CD8-positive, alpha-beta memory T cell (primary cell): ENCODE measurements at places on chromosomes 16 and 17. TPM values are rescaled to one million over a fixed set of nuclear protein-coding genes. Genes with fewer than 3 reads are reported as not detected.

- no peak for DNase-seq
These were observed 8.0 kb downstream of the SEZ6 start for GRCh38 chr17:28997806-28998205.

DNA sequence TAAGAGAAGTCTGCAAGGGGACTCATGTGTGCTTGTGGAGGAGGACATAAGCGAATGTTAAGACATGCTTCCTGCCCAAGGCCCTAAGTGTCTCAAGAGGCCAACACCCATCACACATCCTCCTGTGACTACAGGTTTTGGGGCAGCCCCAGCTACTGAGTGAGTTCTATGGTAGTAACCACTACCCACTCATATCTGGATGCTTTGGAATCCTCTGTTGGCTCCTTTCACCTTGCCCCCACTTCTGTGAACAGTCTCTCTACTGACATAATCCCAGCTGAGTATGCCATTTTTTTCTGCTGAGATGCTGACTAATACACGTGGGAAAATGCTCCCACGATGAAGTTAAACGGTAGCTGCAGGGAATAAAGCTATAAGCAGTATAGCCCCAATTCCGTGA lies 153.5 kb downstream of the VPS53 start:
- DNase-seq: no peak

DNA sequence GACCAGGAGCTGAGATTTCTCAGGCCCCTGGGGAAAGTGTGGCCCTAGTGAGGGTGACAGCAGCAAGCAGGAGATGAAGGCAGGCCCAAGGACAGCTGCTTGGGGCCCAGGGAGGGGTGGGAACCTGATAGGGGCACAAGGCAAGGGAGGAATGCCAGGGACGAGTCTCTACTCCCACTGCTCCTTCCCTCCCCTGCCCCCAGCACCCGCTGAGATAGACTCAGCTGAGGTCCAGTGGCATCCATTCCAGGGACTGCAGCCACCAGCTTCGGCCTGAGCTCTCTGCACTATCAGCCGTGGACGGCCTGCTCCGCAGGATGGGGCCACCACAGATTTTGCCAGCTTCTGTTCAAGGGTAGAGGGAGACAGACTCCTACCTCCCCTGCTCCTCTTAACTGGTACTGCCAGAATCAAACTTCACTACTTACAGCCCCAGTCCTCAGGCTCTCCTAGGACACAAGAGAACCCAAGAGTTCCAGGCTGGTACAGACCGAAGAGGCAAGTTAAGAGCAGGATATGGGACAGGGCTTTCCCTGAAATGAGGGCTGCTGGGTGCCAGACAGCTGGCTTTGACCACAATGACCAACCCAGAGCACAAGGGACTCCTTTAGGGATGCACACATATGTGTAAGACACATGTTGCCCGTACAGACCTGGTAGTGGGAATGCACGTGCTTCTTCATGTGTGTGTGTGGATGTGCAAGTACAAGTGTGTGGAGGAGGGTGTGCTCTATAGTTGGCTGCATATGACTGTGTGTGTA lies 5.5 kb downstream of the CACNB1 start:
- DNase-seq: no peak

GRCh38 chr16:27472091-27473020 lies 70.4 kb downstream of the IL21R start:
- no peak for DNase-seq

GRCh38 chr16:2827831-2828520 lies 2.1 kb upstream of the ZG16B start:
- DNase-seq: no peak

GRCh38 chr17:12592941-12593340 lies 72.7 kb upstream of the MYOCD start:
- DNase-seq: no peak

GRCh38 chr16:81526199-81526598 lies 81.6 kb downstream of the CMIP start:
- DNase-seq: no peak

DNA sequence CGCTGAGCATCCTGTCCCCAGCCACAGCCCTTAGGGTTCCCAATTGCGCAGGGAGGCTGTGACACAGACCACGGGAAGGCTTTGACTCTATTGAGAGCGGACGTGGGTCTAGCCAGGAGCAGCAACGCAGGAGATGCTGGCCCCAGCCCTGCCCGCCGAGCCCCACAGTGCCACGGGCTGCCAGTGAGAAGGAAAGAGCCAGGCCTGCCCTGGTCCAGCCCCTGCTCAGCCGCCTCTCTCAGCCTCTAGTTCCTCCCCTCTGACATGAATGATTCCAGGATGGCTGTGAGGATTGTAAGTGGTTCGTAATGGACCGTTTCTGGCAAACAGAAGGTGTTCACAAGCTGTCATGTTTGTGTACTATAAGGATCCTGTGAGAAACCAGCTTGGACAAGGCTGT lies 2.5 kb downstream of the BHLHA9 start:
- DNase-seq: no peak

DNA sequence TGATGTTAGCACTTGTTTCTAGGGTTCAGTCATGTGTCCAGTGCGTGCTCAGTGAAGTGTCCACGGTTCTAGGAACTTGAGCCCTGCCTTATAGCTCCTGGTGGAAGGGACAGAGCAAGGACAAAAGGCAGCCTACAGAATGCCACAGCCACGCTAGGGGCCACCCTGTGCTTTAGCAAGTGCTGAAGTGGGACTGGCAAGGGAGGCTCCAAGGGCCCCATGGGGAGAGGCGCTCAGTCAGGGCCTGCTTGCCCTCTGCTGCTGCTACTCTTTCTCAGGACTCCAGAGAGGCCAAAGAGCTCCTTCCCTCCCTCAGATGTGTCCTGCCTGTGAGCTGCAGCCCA lies 6.8 kb downstream of the NT5C start:
- no peak for DNase-seq

GRCh38 chr16:65289022-65289421 lies 167.2 kb upstream of the CDH11 start:
- DNase-seq: no peak

DNA sequence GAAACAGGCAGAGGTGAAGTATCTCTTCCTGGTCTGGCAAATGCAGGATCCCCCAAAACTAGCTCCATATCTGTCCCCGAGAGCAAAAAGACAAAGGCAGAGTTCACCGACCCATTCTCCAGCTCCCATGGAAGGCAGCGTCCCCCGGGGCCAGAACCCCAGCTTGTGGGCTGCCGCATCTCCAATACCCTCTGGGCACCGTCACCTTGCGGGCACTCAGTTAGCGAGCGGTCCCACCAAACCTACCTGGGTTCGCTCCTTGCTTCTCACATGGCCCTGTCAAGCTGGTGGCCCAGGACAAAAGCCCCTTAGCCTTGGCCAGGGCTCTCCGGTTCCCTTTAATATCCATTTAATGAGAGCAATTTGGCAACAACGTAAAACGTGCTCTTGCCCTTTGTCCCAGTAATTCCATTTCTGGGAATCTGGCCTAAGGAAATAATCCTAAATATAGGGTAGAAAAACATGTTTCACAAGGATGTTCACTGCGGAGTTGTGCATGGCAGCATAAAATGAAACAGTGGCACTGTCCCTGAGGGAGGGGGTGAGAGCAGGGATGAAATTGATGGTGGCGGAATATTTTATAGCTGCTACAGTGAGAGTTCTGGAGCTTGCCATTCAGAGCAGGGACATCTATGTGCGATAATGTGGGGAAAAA lies 157.1 kb downstream of the CMIP start:
- no peak for DNase-seq

DNA sequence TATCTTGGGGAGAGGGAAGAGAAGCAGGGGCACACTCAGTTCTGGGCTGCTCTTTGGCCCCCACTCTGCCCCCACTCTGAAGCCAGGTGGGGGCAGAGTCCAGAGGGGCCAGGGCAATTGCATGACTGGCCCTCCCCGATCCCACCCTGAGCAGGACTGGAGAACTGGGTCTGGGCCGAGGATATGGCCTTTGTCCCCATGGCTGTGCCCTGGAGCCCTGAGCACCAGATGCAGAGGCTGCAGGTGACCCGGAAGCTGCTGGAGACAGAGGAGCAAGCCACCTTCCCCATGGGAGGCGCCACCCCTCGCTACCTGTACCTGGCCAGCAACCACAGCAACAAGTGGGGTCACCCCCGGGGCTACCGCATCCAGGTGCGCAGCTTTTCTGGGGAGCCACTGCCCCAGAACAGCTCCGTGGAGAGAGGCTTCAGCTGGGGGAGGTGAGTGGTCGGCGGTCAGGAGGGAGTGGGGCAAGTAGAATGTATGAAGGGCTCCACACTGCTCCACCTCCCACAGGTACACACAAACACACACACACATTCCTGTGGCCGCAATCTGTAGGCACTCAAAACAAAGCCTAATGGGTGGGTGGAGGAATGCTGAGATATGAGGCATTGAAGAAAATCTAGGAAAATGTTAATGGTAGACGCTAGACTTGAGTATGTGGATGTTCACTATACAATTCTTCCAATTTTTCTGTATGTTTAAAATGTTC lies 21.4 kb downstream of the AOC3 start:
- no peak for DNase-seq

DNA sequence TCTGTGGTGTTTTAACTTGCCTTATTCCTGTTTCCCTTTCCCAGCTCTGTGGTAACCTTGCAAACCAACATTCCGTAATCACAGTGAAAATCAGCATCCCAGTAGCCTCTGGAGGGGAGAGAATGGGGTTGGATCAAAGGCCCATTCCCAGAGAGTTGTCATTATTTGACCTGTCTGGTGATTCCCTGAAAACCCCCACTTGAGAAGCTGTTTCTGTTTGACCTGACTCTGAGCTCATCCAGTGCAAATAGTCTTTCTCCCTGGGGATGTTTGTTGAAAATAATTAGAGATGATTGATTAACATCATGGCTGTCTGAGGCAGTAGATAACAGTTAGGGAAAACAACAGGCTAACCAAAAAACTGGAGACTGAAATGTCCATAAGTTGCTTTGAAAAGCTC lies 3.0 kb downstream of the CACNG1 start:
- DNase-seq: no peak

GRCh38 chr16:66486773-66487579 lies 59.9 kb downstream of the BEAN1 start:
- no peak for DNase-seq

DNA sequence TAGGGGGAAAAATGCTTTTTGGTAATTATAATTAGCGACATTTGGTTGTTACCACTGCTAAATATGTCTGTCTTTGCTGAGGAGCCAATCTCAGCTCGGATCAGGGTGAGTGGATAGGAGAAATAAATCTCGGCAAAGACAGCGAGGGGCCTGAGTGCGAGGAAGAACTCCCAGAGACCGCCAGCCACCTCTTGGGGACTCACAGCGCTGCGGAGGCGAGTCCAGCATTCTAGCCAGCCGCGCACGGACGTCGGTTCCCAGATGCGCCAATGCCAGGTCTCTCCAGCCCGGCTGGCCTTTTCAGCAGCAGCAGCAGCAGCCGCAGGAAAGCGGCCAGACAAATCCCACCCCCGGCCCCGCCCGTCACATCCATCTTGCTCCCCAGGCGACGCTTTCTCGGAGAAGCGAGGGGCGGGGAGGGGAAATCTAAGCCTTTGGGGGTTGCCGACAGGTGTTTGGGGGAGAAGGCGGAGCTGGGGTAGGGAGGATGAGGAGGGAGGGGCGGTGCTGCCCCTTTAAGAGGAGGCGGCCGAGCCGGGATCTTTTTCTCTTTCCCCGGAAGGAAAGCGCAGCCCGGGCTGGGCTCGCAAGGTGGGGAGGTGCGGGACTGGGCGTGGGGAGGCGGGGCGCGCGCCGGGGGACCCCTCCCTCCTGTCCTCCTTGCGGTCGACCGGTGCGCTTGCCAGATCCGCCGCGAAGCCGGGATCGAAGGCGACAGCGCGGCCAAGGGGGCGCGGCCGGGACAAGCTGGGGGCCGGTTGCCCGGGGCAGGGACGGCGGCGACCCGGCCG lies at the start of gene ITGA3:
ITGA3 (plus strand) TSS at position 685 of the 791 bp plus-strand sequence. CDS start 330 bp downstream, outside the sequence.
- DNase-seq: peak; percentile 49

GRCh38 chr16:81551151-81551808 lies 106.7 kb downstream of the CMIP start:
- DNase-seq: no peak

GRCh38 chr17:44773140-44773539 lies 14.4 kb downstream of the ADAM11 start:
- DNase-seq: no peak

- DNase-seq: no peak
These were observed 27.9 kb downstream of the SMPD3 start for GRCh38 chr16:68420366-68420942.

DNA sequence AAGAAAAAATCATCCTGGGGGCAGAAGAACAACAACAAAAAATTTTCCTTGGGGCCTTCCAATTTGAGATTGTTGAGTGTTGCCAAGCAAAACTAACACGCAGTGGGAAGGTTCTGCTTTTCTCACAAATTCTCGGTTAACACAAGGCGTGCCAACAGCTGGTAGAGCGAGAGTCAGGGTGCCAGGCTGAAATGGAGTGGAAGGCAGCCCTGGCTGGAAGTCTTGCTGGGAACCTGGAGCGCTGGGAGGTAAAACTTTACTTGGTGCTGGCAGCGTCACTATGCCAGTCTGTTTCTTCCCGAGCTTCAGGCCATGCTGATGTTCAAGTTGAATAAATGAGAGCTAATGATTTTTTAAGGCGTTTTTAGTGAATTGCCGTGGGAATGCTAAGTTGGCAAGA lies 189.4 kb downstream of the WWOX start:
- DNase-seq: no peak

DNA sequence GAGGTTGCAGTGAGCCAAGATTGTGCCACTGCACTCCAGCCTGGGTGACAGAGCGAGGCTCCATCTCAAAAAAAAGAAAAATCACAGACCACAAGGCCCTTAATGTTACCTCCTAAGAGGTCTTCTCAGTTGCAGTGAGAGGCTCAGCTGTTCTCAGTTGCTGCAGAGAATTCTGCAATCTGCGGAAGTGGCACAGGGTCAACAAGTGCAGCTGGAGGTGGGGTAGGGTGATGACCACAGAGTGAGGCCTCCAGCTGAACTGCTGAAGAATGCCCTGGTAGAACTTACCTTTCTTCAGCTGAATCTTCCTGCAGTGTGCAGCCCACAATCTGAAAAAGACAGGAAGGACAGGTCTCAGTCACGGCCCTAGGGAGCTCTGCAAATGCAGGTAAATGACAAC lies 26.3 kb downstream of the CNTNAP1 start:
- DNase-seq: no peak

- no peak for DNase-seq
These were observed 702.0 kb downstream of the KCNJ2 start for GRCh38 chr17:70871180-70871818.

GRCh38 chr16:1527836-1528811 lies 5.3 kb upstream of the TMEM204 start:
- no peak for DNase-seq

GRCh38 chr16:87823181-87823929 lies 46.0 kb downstream of the SLC7A5 start:
- DNase-seq: no peak

The C16orf92 gene
- polyA plus RNA-seq: not detected

The USP43 gene
- polyA plus RNA-seq: 0.31 TPM

The CDH11 gene
- polyA plus RNA-seq: not detected

The DNAJC7 gene
- 74.6 TPM for polyA plus RNA-seq

The ZSWIM7 gene
- polyA plus RNA-seq: 60.4 TPM

The TP53TG3 gene
- not detected for polyA plus RNA-seq

The ZNF232 gene
- 5.7 TPM for polyA plus RNA-seq

The SOX15 gene
- polyA plus RNA-seq: not detected

The GALK1 gene
- polyA plus RNA-seq: 19.7 TPM

The CLEC19A gene
- not detected for polyA plus RNA-seq

The TNP2 gene
- polyA plus RNA-seq: not detected

The CCL2 gene
- polyA plus RNA-seq: not detected

The KRT33B gene
- polyA plus RNA-seq: not detected

The KRTAP4-3 gene
- polyA plus RNA-seq: not detected

The CCT6B gene
- 0.74 TPM for polyA plus RNA-seq

The KCNJ2 gene
- polyA plus RNA-seq: not detected

The LRRC37B gene
- polyA plus RNA-seq: 11.0 TPM

The GNG13 gene
- not detected for polyA plus RNA-seq
